Cortex of kidney (tissue), 1 donor: ENCODE measurements at places on chromosomes 6 and 20.

GRCh38 chr20:47857569-47858464 is 72.5 kb upstream of the SULF2 start:
- DNase-seq = no peak

DNA sequence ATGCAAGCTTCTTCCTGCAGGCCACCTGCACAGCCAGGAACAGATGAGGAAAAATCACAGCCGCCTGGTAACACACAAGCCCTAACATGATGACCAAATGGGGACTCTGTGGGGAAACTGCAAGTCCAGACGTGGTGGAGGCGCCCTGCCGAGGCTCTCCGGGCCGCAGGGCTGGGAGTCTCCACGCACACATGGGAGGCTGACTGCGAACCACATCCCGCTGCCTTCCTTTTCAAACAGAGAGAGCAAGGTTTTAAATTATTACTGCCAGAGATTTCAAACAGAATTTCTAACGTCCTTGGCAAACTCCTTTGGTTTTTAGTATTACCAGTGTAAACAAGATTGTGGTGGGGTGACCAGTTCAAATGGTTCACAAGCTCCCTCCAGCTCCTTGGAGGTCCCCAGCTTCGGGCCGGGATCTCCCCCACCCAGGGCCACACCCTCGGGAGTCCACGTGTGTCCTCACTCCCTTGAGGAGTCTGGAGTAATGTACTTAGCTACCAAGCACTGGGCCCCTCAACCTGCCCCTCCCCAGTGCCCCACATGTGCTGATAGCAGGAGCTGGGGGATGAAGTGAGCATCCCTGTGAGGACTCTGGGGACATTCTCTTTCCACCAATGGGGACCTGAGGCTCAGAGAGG is 252.7 kb downstream of the TAF4 start:
- DNase-seq = no peak

- DNase-seq = no peak
Observed at GRCh38 chr6:83574783-83575182, 62.4 kb downstream of the PRSS35 start.

GRCh38 chr20:5195655-5196054 is 68.8 kb downstream of the CDS2 start:
- no peak for DNase-seq

DNA sequence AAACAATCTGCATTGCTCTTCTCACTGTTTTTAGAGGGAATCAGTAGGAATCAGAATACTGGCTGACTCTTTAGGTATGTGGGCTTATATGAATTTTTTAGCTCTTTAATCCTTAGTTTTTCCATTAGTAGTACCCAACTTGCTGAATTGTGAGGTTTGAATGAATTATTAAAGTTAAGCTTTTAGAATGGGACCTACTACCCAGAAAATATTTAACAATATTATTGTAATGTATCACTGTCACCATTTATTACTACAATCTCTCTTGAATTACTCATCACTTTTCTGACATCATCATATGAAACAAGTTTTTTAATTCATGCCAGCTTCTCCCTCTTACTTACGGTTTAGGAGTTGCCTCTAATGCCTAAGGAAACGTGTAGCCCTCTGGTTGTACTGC is 212.7 kb downstream of the BCKDHB start:
- DNase-seq = no peak

DNA sequence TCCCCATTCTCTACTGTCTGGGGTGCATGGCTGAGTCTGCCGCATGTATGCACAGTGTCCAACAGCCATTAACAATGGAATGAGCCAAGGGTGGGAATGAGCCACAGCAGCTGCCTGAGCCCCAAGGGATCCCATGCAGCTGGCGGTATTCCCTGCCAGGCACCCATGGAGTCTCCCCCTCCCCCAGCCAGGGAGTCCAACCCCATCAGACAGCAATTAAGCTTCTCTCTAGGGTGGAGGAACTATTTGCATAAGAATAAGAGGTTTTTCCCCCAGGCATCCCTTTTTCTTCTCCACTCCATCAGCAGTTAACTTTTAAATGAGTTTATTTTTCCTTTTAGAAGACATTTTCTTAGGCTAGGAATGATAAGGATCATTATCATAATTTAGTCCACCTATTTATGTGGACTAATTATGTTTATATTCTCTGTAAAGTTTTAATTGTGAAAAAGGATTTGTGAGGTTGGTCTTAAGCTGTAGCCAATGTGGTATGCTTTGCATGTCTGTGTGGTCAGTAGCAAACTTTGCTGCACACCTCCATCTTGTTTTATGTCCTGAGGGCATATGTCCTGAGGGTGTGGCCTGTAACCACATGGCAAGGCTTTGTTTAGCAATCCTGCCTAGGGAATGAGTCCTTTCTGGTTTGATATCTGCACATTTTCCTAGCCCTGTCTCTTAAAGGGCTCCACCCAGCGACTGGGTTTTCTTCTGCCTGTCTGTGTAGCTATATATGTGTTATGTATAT is 158.9 kb upstream of the OLIG3 start:
- DNase-seq = no peak

DNA sequence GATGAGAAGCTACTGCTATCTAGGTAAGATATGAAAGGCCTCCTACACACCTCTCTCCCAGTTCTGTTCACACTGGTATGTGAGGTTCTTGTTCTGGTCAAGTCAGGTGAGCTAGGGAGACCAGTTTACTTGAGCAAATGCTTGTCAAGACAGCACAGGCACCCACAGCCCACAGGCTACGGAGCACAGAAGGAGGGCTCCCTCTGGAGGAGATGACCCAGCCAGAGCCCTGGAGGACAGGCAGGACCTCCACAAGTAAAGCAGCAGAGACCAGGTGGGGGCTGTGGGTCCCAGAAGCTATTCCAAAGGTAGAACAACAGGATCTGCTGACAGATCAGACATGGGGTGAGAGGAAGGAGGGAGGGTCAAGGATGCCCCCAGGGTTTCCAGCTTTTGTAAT is 13.2 kb downstream of the MMP24OS start:
- DNase-seq = no peak

DNA sequence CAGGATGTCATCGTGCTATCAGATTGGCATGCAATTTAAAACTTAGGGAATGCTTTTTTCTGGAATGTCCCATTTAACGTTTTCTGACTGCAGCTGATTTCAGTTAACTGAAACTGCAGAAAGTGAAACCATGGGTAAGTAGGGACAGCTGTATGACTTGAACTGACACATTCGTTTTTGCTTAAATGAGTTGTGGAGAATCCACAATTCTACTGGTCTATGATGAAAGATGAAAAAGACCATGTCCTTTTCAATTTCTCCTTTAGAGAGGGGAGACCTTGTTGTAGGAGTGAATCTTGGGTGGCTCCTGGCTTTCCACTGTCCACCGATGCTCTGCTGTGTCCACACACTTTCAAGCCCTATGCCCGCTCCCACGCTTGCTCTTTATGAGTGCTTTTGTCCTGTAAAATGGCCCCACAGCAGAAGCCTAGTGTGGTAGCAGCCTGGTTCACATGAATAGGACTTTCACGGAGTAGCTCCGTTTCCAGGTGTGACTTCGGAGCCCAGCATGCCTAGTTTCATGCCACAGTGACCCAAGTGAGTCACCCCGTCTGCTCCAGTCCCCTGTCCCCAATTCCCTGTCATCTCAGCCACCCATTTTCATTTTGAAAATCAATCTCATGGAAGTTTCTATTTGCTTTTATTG is 21.9 kb downstream of the DYNLT1 start:
- DNase-seq = no peak

DNA sequence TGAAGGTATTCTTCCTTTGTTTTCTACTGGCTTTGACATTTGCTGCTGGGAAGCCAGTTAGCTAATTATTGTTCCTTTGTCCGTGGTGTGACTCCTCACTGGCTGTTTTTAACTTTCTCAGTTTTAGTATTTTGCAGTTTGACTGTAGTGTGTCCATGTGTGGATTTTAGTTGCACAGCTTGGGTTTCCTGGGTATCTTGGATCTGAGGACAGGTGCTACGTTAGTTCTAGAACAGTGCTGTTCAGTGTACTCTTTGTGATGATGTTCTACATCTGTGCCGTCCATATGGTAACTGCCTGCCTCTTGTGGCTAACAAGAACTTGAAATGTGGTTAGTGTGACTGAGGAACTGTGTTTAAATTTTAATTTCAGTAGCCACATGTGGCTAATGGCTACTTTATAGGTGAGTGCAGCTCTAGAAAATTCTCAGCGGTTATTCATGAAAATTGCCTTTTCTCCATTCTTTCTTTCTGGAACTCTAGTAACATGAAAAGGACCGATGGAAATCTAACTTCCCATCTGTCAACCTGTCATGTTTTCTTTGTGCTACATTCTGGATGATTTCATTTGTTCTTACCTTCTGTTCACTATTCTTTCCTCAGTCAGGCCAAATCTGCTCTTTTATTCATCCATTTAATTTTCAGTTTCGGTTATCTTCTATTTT is 7.4 kb downstream of the SNX9 start:
- DNase-seq = no peak

DNA sequence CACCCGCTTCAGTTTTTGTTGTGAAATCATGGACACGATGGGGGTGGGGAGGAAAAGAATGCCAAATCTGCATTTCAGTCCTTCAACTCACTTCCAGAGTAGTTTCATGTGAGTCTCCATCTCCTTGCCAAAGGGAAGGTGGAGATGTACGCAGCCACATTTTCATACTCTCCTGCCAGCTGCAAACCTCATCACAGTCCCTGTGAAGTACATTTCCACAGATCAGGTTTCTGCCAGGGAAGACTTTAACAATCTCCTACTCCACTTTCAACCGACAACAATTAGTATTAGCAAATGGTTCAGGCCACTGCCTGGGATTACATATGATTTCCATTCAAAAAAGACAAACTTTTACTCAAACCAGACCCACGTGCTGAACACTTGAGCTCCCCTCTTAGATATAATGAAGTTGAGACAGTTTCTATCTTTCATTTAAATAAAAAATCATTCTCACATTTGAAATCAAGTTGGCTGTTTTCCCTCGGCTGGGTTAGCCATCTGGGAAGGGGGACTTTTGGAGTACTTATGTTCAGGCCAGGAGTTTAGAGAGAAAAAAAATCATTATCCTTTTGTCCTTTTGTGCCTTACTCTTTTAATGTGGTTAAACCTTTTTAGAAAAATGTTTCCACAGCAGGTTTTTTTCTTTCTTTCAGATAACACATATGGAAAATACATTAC is 51.0 kb upstream of the CEP162 start:
- no peak for DNase-seq

GRCh38 chr20:57476084-57476526 is 48.8 kb downstream of the CTCFL start:
- DNase-seq = no peak

DNA sequence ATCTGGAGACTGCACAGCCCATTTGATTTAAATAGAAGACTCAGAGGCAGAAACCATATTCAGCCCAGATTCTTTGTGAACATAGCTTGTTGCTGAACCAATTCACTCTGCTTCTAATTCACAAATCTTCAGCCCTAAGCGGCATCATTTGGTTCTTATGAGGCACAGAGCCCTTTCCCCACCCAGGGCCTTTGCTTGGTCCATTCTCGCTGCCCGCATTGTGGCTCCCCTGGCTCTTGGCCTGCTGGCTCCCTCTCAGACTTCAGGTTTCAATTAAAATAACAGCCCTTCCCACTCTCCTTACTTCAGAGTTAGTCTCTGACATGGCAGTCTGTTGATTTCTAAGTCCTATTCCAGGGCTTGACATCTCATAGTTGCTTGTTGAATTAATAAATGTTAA is 9.4 kb upstream of the TMEM14A start:
- no peak for DNase-seq

GRCh38 chr20:404088-404487 is 4.0 kb upstream of the RBCK1 start:
- no peak for DNase-seq

DNA sequence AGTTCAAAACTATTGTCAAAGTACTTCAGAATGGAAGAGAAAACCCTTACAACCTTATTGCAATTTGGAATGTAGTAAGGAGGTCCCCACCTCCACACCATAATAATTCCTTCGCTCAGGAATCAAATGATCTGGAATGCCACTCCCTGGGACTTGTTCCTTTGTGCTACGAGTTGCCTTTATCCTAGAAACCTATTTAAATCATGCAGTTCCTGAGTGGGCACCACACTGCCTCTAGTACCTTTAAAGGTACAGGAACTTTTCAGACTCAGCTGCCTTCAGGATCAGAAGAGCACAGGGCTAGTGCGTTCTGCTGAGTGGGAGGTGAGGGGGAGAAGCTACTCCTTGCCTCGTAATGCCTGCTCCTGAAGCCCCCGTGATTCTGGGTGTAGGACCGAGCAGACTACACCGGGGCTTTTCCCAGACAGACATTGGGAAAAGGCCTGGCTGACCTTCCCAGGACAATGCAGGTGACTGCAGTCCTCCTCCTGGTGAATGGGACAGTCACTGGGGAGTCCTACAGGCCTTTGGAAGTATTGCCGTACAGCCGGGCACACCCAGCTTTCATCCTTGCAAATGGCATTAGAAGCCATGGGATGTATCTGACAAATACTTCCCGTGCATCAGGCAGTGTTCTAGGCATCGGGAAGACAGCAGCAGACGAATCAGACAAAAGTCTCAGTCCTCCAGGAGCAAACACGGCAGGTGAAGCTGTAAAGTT is 11.8 kb upstream of the TUBB2B start:
- no peak for DNase-seq

DNA sequence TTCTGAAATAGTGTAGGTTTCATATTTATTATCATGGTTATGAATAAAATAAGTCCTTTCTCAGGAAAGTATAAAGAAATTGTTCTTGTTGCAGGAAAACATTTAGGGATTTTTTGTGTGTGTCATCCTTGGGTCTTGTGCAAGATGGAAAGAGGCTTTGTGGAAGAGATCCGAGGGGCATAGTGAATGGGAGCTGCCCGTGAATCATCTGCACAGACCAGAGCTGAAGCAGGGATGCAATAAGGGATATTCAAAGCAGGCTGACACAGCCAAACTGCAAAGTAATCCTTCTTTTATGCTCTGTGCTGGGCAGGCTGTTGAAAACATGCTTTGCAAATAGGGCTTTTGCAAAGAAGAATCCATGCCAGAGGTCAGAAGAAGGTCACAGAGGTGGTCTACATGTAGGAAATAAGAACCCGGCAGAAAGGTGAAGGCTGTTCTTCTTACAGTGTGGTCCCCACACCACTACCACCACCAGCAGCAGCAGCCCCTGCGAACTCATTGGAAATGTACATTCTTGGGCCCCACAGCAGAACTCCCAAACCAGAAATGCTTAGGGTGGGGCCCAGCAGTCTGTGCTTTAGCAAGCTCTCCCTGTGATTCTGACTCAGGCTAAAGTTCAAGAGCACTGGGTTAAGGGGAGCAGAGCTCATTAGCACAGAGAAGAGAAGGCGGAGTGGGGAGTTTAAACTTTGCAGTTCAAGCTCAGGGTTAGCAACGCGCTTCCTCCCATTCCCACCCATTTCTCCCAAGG is 237.6 kb downstream of the QKI start:
- DNase-seq = no peak

GRCh38 chr20:591941-592340 is 18.2 kb downstream of the TCF15 start:
- DNase-seq = no peak

DNA sequence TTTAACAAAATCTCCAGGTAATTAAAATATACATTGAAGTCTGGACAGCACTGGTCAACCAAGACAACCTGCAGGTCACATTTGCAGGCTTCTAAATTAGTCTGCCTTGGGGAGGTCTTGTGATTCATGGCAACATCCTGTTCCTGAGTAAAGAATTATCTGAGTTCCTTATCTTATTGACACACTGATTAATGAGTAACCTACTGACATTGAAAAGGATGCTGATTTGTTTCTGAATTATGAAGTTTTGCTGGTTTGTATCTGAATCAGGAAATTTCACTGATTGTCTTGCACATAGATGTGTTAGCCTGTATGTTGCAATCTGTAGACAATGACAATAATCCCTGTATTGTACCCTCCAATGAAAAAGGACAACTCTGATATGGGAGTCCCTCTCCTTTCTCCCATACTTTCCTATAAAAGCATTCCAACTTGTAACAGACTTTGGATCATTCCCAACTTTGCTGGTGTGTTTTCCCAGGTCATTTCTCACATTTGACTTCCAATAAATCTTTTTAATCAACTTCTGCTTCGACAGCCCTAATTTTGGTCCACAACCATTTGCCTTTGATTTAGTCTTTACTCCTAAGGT is 80.0 kb downstream of the LAMP5 start:
- DNase-seq = no peak
